ENCODE measurements at places on chromosomes 7 and 10.
A peak's percentile ranks its signal among the peaks of the same experiment; 100 is the strongest.

GRCh38 chr7:27842094-27842692 is 102.2 kb downstream of the TAX1BP1 start:
- H3K36me3 ChIP-seq = peaks cover 19% of the 10 kb centered on the region
- DNase-seq = no peak
- no peak overlapping the region for H3K27ac ChIP-seq
- no peak overlapping the region for H3K4me3 ChIP-seq

GRCh38 chr10:8438603-8439002 is 384.1 kb downstream of the GATA3 start:
- H3K27ac ChIP-seq = no peak overlapping the region
- DNase-seq = no peak
- H3K4me1 ChIP-seq = no peaks in the 10 kb centered on the region
- no peaks in the 10 kb centered on the region for H3K27me3 ChIP-seq
- no peaks in the 10 kb centered on the region for H3K36me3 ChIP-seq

- no peaks in the 10 kb centered on the region for H3K27me3 ChIP-seq
- H3K4me3 ChIP-seq = no peak overlapping the region
- no peaks in the 10 kb centered on the region for H3K36me3 ChIP-seq
- H3K27ac ChIP-seq = no peak overlapping the region
Observed at GRCh38 chr7:27686315-27686714, 23.6 kb upstream of the HIBADH start.

DNA sequence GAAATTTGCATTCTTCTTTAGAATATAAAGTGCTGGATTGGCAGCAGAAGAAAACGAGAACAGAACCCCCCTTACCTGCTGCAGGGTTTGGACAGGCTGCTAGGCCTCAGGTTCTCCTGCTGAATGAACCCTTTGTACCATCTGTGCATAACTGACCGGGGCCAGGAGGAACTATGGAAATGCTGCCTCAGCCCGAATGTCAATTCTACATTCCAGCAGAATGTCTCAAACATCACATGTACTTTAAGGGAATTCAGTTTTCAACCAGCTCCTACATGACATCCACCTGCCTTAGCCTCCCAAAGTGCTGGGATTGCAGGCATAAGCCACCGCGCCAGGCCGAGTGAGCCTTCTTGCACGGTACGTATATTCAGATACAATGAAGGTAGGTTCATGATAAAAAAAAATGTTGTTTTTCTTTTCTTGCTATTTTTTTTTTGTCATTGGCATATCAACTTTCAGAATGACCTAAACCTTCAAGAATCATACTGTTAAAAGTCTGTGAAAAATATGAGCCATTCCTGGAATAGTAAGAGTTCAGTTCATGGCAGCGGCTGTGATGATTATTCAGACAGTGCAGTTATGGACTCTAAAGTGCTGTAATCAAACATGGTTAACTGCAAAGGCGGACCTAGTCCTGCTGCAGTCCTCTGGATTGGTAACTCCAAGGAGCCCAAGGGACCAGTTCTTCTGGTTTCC is 84.4 kb upstream of the TNS3 start:
- H3K4me3 ChIP-seq = no peak overlapping the region
- peak; percentile 36 for DNase-seq
- peaks cover 40% of the 10 kb centered on the region for H3K4me1 ChIP-seq
- no peaks in the 10 kb centered on the region for H3K27me3 ChIP-seq
- no peak overlapping the region for H3K27ac ChIP-seq

GRCh38 chr10:77581738-77582137 is 55.9 kb downstream of the KCNMA1 start:
- no peak overlapping the region for H3K4me3 ChIP-seq
- peaks cover 14% of the 10 kb centered on the region for H3K4me1 ChIP-seq
- H3K27me3 ChIP-seq = peaks cover 24% of the 10 kb centered on the region
- no peaks in the 10 kb centered on the region for H3K36me3 ChIP-seq
- no peak for DNase-seq

DNA sequence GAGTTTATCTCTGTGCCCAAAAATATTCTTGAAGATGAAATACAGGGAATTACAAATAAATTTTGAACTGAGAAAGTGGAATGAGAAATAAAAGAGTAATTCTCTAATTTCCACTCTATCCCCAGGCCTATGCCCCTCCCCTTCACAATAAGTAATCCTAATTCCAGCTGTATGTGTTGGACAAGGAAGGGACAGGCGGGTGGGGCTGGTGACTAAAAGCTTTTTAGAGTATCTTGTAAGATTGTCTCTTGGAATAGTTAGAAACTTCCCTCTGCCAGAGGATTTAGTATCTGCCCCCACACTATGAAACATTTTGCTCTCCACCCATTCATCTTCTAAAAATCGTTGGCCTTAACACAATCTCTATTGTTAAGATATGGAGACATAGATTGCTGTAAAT is 199.2 kb downstream of the MBL2 start:
- DNase-seq = no peak
- H3K4me1 ChIP-seq = peaks cover 36% of the 10 kb centered on the region
- H3K4me3 ChIP-seq = no peak overlapping the region
- H3K27me3 ChIP-seq = no peaks in the 10 kb centered on the region

DNA sequence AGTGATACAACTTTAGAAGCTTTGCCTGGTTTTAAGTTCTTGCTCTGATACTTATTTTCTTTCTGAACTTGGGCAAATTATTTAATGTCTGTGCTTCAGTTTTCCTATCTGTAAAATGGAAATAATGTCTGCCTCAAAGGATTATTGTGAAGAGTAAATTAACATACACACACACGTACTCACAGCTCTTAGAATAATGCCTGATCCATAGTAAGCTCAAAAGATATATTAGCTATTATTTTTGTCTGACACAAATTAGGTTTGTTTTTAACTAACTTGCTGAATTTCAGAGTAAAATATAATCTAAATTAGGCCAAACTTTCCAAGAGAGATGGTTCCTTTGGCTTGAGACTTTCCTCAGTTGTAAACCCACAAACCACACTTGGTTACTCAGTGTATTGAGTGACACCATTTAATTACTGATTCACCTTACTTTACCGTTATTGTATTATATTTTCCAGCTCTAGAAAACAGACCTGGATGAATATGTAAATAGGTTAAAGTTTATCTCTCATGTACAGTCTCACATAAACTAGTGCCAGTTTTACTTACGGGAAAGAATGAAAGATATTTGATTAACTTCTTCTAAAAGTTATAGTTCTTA is 50.4 kb downstream of the VTI1A start:
- no peak overlapping the region for H3K27ac ChIP-seq
- DNase-seq = no peak
- no peaks in the 10 kb centered on the region for H3K36me3 ChIP-seq
- no peaks in the 10 kb centered on the region for H3K27me3 ChIP-seq
- H3K4me3 ChIP-seq = no peak overlapping the region

GRCh38 chr10:77732213-77733003 is 94.8 kb upstream of the KCNMA1 start:
- peaks cover 5% of the 10 kb centered on the region for H3K36me3 ChIP-seq
- no peak overlapping the region for H3K4me3 ChIP-seq
- no peaks in the 10 kb centered on the region for H3K27me3 ChIP-seq
- no peak overlapping the region for H3K27ac ChIP-seq

DNA sequence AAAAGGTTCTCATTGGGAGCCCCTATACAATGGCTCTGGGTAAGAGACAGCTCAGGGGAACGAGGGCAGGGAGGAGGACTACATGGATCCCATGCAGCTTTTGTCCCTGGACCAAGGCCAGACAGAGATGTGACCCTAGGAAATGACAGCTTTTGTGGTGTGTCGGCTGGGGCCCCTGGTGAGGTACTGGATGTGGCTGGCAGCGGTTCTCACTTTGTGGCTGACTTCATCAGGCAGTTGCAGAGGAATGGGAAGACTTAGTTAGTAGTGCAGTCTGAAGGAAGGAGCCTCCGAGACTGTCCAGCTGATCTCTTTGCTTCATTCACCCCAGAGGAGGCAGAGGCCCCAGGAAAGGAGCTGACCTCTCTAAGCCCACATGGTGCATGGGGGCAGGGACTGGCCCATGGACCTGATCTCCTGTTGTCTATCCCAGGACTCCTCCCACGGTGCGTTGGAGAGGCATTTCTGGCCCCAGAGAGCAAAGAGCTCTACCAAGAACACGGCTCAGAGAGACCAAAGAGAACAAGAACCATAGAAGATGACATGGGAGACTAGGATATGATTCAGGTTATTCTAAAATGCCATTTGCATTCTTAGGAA is 202.9 kb downstream of the RPS24 start:
- no peak overlapping the region for H3K27ac ChIP-seq
- H3K36me3 ChIP-seq = no peaks in the 10 kb centered on the region
- no peak overlapping the region for H3K4me3 ChIP-seq

- H3K27me3 ChIP-seq = no peaks in the 10 kb centered on the region
- no peak for DNase-seq
- no peaks in the 10 kb centered on the region for H3K36me3 ChIP-seq
- no peak overlapping the region for H3K4me3 ChIP-seq
- no peak overlapping the region for H3K27ac ChIP-seq
Observed at GRCh38 chr10:24869354-24870015, 82.9 kb downstream of the PRTFDC1 start.

Measured in Calu3 (cell line).